Central memory CD8-positive, alpha-beta T cell (primary cell): ENCODE measurements at places on chromosomes 2 and 18.

DNA sequence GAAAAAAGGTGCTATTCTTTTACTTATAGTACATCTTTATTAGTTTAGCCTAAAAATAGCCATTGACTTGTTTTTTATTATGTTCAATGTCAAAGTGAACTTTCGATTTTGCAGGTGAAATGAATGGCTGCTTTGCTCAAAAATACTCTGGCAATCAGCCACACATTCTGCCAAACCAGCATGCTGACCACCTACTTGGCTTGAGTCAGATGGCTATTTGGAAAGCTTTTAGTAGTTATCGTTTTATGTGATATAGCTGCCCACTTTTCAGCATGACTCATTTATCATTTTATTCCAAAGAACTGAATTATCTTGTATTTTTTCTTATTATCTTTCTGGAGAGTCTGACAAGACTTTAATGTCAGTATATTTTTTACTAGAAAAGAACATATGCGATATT is 1615.8 kb upstream of the TMEFF2 start:
- no peak overlapping the region for H3K4me3 ChIP-seq
- no peak for DNase-seq
- H3K4me1 ChIP-seq: no peaks in the 10 kb centered on the region
- H3K27ac ChIP-seq: no peak overlapping the region

DNA sequence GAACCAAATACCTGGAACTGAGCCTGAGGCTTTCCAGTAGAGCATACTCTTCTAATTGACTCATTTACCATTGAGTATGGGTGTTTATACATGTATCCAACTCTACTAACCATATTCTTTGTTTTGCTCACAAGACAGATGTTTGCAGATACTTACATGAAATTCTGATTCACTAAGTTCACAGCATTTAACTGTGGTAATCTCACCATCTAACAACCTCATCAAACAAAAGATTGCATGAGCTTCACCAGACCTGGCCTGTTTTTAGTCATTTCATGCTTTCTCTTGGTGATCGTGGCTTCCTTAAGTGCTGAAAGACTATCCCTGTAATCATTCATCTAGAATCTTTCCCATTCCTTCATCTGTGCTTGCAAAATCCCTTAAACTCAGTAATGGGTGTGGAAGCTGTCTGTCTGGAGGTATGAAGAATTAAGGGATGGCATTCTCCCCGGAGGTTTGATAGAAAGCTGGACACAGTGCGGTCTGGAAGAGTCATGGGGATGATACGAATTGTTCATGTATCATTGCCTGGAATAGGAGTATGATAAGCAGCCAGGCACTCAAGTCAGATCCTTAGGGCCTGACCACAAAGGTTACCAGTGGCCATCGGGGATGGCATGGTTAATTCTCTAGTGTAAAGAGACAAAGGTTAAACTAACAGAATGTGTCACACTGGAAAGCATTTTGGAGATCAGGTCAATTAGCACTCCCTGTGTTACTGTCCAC is 42.0 kb upstream of the IL1R1 start:
- H3K27ac ChIP-seq: no peak overlapping the region
- H3K27me3 ChIP-seq: peaks cover 60% of the 10 kb centered on the region
- H3K36me3 ChIP-seq: peaks cover 4% of the 10 kb centered on the region
- DNase-seq: no peak
- H3K4me1 ChIP-seq: peaks cover 11% of the 10 kb centered on the region

DNA sequence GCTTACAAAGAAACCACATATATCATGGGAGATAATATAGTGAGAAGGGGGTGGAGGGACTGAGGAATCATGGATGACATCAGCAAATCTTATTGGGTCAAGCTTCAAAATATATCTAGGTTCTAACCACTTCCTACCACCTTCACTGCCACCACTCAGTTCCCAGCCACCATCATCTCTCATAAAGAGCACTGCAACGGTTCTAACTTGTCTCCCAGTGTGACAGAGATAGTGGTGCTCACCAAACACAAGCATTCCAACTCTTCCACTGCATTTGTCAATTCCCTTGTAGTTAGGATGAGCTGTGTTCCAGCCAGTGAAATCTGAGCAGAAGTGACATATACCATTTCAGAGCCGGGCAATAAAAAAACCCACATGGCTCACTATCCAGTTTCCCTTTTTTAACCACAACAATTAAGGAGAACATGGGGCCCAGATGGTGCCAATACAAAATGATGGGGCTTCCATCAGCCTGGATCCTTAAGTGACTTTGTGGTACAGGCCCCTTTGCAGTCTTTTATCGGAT is 318.1 kb downstream of the NBAS start:
- H3K27ac ChIP-seq: no peak overlapping the region
- H3K27me3 ChIP-seq: no peaks in the 10 kb centered on the region
- peaks cover 5% of the 10 kb centered on the region for H3K36me3 ChIP-seq
- no peak for DNase-seq
- peaks cover 27% of the 10 kb centered on the region for H3K4me1 ChIP-seq
- H3K4me3 ChIP-seq: no peak overlapping the region

GRCh38 chr18:2970772-2971659 is 41.9 kb downstream of the LPIN2 start:
- peaks cover 26% of the 10 kb centered on the region for H3K36me3 ChIP-seq
- DNase-seq: no peak
- peaks cover 80% of the 10 kb centered on the region for H3K4me1 ChIP-seq
- no peaks in the 10 kb centered on the region for H3K27me3 ChIP-seq
- peak overlapping the region; percentile 77 for H3K4me3 ChIP-seq

DNA sequence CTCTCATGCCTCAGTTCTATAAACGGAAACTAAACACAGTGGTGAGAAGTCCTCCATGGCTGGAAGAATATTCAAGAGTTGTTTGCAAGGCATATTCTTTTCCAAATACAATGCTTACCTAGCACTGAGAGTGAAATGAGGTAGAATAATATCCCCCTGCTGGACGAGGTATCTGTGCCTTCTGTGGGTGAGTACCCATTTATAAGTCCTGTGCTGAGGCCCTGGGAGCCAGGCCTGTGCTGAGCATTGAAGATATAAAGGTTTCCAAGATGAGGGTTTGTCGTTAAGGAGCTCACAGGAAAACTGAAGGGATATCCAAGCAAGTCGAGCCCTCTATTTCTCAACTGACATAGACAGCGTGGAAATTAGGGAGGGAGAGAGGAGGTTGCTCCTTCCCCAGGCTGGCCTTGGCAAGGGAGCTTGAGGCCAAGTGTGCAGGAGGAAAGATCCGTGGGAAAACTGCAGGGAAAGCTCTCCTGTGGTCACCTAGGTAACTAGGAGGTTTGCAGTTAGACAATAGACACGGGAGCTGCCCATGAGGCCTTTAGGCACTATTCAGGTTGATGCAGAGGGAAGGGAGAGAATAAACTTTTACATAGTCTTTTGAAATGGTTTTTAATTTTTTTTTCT is 17.6 kb downstream of the PTPRM start:
- H3K36me3 ChIP-seq: no peaks in the 10 kb centered on the region
- DNase-seq: no peak
- H3K4me1 ChIP-seq: no peaks in the 10 kb centered on the region
- H3K27ac ChIP-seq: no peak overlapping the region
- no peak overlapping the region for H3K4me3 ChIP-seq

DNA sequence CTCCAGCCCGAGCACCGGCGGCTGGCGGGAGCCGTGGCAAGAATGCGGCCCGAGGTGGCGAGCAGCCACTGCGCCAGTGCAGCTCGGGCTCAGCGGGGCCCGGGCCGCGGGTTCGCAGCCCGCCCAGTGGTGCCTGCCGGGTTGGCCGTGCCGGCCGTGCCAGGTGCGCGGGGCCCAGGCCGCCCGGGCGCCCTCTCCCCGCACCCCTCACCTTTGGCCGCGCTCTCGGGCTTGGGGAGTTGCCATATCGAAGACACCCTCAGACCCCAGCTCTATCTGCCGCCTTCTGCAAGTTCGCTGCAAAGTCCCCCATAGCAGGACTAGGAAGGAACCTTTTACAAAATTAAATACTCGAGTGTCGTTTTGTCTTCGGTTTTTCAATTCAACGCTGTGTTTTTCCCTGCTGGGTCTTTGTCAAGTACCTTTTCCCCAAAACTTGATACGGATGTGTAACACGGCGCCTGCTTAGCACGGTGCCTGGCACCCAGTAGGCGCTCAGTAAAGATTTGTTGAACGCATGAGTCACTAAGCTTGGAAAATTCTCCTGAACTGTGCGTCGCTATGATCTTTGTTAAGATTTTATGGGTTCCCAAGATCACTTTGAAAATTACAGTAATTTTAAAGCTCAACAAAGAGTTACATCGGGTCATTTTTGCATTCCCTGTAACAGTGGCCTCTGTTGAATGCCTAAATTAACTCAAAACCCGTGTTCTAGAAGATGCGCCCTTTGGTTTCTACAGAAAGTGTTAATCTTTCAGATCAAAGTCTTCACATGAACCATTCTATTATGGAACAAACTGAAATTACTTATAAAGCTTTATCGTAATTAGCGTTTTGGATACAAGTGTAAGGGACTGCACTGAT is 750 bp downstream of the STRADB start:
- H3K4me1 ChIP-seq: peaks cover 25% of the 10 kb centered on the region
- H3K27me3 ChIP-seq: no peaks in the 10 kb centered on the region
- H3K4me3 ChIP-seq: peak overlapping the region; percentile 98
- DNase-seq: no peak

DNA sequence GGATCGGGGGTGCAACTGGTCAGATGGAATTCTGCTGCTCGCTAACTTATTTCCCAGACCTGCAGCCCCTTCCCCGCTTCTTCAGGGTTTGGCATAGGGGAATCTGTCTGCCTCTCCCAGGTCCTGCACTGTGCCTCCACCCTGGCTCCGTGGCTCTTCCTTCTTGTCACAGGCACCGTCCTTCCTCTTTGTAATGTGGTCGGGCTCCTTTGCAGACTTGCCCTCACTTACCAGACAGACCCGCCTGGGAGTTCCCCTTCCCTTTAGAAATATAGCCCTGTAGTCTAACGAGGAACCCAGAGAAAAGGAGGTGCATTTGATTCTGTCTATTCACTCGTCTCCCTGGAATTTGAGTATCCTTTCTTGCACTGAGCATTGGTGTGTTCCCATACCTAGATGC is 63.9 kb upstream of the PAX8 start:
- H3K36me3 ChIP-seq: no peaks in the 10 kb centered on the region
- H3K27ac ChIP-seq: no peak overlapping the region
- no peaks in the 10 kb centered on the region for H3K4me1 ChIP-seq
- no peak for DNase-seq

GRCh38 chr2:174546519-174547506 is 50.8 kb downstream of the WIPF1 start:
- peaks cover under 1% of the 10 kb centered on the region for H3K36me3 ChIP-seq
- no peaks in the 10 kb centered on the region for H3K27me3 ChIP-seq
- no peak overlapping the region for H3K4me3 ChIP-seq
- DNase-seq: no peak
- H3K27ac ChIP-seq: peak overlapping the region; percentile 38

DNA sequence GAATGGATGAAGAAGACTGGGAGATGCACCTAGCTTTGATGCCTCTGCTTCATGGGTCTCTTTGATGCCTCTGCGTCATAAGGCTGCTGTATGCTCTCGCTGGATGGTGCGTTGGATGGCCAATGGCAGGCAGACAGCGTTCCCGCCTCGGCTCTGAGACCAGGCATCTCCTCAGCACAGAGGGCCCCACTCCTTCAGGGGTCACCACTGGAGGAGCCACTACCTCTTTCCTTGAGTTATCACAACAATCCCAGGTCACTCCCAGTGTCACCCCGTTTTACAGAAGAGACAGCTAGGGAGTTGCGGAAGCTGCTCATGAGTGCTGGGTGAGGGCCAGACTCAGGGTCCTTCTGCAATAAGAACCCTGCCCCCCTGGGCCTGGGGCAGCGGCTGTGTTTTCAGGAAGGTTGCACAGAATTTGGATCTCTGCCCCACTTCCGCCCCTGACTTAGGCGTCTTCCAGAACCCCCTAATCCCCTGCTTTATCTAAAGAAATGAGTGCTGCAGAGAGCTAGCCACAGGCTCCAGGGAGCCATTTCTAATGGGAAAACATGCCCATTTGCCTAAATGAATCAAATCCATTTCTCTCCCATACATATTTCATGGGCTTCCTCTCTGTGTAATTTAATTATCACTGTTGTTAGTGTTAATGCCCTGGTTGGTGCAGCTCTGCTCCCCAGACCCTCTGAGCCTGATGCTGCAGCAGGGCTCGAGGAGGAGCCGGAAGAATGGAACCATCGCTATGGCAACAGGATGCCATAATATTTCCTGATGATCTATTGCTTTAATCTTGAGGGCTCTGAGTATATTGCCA is 131.8 kb upstream of the HS6ST1 start:
- no peaks in the 10 kb centered on the region for H3K4me1 ChIP-seq
- no peak overlapping the region for H3K4me3 ChIP-seq
- peaks cover 62% of the 10 kb centered on the region for H3K27me3 ChIP-seq
- DNase-seq: no peak
- no peak overlapping the region for H3K27ac ChIP-seq

DNA sequence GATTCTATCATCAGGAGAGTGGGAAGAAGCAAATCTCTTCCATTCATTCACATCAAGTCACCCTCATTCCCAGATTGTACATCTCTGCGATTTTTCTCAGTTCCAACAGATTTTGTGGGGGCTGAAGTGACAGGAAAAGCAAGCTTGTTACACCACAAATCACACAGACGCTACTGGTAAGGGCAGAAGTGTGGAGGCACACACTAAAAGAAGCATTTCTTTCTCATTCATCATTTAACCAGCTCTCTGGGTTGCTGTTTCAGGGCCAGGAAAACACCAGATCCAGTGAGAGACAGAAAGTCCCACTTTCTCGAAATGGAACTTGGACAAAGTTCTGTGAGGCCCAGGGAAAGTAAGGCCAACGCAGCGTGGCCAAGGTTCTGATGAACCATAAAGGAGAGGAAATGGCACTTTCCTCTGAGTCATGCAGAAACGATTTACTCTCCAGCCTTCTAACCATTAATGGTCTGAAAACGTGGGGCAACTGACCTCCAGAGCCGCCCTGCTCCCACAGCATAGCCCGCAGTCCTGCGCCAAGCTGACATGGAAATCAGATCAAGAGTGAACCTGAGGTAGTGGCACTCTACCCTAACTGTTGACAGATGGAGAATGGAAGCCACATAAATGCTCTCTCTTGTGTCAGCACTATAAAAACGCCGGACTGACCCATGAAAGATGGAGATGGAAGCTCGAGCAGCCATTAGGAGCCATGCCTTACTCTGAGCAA is 191.0 kb downstream of the C1D start:
- no peaks in the 10 kb centered on the region for H3K36me3 ChIP-seq
- H3K27me3 ChIP-seq: peaks cover 53% of the 10 kb centered on the region
- no peak overlapping the region for H3K4me3 ChIP-seq
- no peak for DNase-seq

DNA sequence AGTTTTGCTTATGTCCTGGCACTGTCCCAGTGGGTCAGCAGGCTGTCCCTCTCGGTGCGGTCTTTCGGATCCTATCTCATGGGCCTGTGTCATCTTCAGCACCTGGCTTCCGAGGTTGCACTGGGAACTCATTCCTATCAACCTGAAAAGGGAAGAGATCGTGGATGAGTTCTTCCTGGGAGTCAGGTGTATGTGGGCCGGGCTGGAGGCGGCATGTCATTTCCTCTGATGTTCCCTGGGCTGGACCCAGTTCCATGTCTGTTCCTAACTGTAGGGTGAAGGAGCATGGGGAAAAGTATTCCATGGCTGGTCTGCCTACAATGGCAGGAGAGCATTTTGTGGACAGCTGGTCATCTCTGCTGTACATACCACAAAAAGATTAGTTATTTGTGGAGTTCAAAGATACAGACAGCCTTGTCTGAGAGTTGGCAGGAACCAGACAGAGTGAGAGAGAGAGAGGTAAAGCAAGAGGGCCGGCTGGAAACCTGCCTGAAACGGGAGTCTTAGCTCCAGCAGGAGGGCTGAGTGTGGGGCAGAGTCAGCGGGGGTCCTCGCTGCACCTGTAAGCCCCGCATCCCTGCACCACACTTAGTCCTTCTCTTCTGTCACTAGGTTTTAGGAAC is 25.2 kb downstream of the FAM228A start:
- no peaks in the 10 kb centered on the region for H3K4me1 ChIP-seq
- DNase-seq: no peak
- H3K27ac ChIP-seq: no peak overlapping the region
- H3K36me3 ChIP-seq: peaks cover 23% of the 10 kb centered on the region
- H3K27me3 ChIP-seq: no peaks in the 10 kb centered on the region
- no peak overlapping the region for H3K4me3 ChIP-seq
